HepG2 (cell line): ENCODE measurements at places on chromosomes 13 and 19. TPM values are rescaled to one million over a fixed set of nuclear protein-coding genes. Genes with fewer than 3 reads are reported as not detected.

PLK5 gene
- not detected in 2 replicates for total RNA-seq

- H3K4me1 ChIP-seq: peaks cover 32% of the 10 kb centered on the region
- DNase-seq: peak; percentile 63
- no peaks in the 10 kb centered on the region for H3K36me3 ChIP-seq
- H3K27me3 ChIP-seq: no peaks in the 10 kb centered on the region
Measured at GRCh38 chr19:4732680-4733114, 9.1 kb upstream of the DPP9 start.

- DNase-seq: no peak
- H3K4me1 ChIP-seq: peaks cover 18% of the 10 kb centered on the region
- H3K27me3 ChIP-seq: no peaks in the 10 kb centered on the region
- no peak overlapping the region for H3K4me3 ChIP-seq
Measured at GRCh38 chr13:99226513-99226912, 25.9 kb downstream of the UBAC2 start.

DNA sequence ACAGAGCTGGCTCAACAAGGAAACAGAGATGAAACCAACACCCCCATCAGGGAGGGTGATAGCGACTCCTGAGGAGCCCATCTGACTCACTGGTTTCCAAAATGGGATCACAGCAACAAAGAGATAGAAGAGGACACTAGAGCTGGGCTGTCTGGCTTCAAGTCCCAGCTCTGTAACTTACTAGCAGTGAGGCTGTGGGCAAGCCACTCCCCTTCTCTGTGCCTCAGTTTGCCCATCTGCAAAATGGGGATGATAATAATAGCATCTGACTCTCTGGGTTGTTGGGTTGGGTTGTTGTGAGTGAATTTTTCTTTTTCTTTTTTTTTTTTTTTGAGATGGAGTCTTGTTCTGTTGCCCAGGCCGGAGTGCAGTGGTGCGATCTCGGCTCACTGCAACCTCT lies 14.3 kb downstream of the IGSF23 start:
- no peak overlapping the region for H3K27ac ChIP-seq
- H3K4me3 ChIP-seq: no peak overlapping the region
- H3K27me3 ChIP-seq: no peaks in the 10 kb centered on the region
- H3K36me3 ChIP-seq: peaks cover 22% of the 10 kb centered on the region; the same call in 2 of the 3 replicates
- H3K4me1 ChIP-seq: peaks cover 42% of the 10 kb centered on the region

DNA sequence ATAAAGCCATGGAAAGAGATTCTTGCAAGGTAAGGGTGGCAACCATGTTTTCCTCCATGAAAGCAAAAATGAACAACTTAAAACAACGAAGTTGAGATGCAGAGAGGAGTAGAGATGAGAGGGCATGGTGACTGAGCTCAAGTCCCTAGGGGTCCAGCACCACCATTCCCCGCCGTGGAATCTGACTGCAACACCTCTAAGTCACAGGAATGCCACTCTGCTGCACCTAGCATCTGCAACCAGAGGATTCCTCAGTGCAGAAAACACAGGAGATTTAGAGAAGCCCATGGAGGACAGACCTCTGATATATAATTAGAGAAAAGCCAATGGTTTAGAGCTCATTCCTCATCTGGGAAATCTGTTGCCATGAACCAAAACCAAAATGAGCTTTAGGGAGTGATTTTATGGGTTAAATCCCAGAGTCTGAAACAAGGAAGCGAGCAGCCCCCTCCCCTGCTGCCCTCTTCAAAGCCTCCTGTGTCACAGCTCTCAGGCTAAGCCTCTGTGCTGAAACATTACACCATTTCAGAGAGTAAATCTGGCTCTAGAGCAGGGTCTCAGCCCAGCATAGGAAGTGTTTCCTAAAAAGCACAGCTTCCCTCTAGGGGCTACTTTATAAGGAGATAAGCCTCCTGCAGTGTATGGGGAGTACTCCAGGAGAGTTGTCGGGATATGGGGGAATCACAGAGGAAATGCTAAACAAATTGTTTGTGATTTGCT lies 1043.6 kb downstream of the UQCRFS1 start:
- DNase-seq: no peak

- H3K4me1 ChIP-seq: no peaks in the 10 kb centered on the region
- no peaks in the 10 kb centered on the region for H3K36me3 ChIP-seq
- no peak overlapping the region for H3K4me3 ChIP-seq
- DNase-seq: no peak
Measured at GRCh38 chr19:39752390-39752789, 14.6 kb upstream of the CLC start.

GRCh38 chr13:41458187-41458760 lies 924 bp downstream of the RGCC start:
- DNase-seq: no peak
- H3K4me1 ChIP-seq: peaks cover 18% of the 10 kb centered on the region
